DMS53 (cell line): ENCODE measurements at places on chromosomes 6 and 20.
A peak's percentile ranks its signal among the peaks of the same experiment; 100 is the strongest.

DNA sequence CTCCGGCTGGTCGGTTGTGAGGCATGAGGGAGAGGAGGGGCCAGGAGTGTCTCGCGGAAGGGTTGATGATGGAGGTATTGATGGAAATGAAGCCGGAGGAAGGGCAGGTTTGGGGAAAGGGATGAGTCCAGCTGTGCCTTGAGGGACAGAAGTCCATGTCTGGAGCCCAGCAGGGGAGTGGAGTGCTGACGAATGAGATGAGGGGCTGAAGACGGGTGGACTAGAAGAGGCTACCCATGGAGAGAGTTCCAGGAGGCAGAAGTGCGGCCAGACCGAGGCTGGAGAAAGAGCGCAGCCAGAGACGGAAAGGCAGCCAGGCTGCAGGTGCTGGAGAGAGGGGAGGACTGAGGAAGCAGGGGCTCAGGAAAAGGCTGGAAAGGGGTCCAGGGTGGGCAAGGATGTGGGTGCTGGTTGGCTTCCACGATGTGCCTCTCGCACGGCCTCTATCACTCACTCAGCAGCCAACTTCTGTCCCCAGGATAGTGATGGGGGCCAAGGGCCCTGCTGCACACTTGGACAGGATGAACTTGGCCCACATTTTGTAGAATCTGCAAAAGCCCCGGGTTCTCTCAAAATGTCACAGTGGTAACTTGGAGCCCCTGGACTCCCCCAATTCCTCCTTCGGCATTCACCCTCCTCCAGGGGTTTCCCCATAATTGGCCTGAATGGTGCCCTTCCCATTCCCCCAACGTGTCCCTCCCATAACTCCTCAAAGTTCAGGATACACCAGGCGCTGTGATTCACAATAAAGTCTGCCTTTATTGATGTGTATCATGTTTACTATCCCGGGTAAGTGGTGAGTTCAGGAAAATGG, 627 bp upstream of the EIF6 start:
- peak; percentile 69 for DNase-seq

DNA sequence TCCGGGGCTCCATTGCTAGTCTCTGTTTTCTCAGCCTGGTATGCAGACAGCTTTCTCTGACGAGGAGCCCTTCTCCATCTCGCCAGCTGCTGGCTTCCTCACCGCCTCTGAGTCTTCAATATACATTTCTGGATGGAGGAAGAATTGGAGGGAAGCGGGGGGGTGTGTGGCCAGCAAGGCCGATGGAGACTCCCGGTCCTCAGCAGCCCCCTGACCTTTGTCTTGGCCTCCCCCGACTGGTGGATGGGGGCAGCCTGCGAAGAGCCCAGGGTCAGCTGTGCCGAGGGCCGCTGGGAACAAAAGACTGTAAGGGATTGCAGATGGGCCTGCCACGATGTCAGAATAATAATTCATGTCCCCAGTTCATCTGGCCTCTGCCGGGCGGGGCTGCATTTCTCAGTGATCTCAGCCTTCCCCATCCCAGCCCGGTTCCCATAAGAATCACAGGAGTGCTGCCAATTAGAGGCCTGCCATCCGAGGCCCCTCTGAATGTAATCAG, 54.3 kb upstream of the STX16 start:
- DNase-seq = no peak

GRCh38 chr6:113562248-113562647, 294.9 kb upstream of the MARCKS start:
- DNase-seq = no peak

- DNase-seq = peak; percentile 99
Measured at GRCh38 chr6:37222125-37222967, 35.2 kb upstream of the TBC1D22B start.

DNA sequence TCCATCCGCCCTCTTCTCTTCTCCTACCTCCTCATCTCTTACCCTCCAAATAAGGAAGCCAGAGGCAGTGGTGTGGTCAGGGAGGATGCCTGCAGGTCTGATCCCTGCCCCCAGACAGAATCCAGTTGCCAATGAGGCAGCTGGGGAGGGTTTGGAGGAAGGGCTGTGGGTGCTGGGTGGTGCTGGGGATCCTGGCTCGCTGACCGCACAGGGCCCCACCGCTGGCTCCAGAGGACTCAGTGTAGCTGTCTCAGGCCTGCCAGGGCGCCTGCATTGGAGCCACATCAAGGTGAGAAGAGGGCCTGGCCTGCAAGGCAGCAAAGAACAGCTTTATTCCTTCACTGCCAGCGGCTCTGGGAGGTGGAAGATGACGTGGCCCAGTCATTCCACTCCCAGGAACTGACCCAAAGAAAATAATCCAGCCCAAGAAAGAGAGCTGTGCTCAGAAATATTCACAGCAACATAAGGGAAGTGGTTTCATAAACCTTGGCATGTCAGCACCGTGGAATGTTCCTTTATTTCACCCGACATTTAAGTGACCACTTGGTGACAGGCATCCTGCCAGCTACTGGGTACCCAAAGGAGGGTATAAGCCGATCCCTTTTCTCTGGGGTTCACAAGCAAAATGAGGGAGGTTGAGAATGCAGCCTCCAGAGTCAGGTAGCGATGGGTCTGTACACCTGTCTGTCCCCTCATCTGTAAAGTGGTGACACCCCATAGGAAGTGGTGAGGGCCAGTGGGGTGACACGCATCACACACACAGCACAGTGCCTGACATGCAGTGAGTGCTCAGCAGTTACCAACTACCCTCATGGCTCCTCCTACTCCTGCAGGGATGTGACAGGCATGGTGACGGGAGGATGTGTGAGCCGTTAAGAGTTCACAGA, 125.1 kb downstream of the SNX5 start:
- no peak for DNase-seq

DNA sequence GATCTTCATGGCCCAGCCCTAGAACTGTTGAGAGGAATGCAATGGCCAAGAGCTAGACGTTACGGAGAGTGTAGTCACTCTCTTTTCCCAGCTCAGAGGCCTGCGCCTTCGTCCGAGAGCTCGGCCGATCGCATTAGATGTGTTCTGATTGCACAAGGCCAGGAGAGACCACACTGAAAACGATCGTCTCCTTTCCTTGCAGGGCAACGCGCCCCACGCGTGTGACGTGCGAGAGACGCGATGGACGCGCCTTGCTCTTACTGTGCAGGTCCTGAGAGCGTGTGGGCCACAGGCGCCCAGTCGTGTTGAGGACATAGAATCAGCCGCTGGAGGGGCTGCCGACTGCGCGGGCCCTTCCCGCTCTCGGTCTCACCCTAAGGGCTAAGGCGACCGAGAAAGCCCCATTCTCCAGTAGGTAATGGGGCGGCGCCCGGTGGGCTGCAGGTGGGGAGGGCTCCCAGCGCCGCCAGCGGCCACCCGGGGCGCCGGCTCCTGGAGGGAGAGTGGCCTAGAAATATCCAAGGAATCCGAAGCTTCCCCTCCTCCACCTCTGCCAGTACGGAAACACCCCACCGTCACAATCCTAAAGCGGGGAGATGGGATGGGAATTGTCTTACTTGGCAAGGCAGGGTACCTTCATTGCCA, 26.9 kb downstream of the TFAP2B start:
- DNase-seq = no peak

GRCh38 chr6:105151644-105152043, 28.2 kb downstream of the POPDC3 start:
- no peak for DNase-seq

GRCh38 chr6:83838727-83839126, 14.4 kb upstream of the RIPPLY2 start:
- DNase-seq = peak; percentile 54

- DNase-seq = peak; percentile 64
Measured at GRCh38 chr6:84728602-84729001, 35.8 kb downstream of the TBX18 start.

DNA sequence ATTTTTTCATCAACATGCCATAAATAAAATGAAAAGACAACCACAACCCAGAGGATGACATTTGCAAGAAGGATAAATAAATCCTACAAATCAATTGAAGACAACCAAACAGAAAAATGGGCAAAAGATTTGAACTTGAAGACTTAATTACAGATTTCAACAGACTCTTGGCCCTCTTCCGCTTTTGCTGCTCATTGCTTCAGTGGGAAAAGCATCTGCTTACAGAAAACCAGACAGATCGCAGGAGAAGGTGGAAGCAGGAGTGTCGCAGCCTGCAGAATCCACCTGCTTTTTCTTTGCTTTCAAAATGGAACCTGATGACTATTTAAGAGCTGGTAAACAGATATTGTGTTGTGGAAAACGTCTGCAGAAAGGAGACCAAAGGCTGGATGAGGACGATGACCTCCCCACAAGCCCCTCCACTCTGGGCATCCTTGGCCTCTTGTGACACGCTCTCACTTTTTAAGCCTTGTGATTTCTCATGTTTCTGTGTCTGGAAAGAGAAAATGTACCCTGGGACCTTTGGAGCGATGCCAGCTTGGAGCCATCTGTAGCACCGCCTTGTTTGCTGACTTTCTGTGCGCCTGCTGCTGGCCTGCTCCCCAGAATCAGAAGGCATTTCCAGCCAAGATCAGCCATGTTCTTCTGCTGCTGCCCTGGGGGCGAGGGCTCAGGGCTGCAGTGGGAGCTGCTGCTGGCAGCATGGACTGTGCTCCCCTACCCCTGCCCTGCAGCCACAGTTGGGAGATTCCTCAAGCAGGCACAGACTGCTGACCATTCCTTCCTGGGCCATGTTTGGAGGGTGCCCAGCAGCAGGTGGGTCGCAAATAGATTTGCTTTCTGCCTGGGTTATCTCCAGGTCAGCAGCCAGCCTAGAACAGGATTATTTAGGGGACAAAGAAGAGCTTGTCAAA, 3.6 kb upstream of the CSTL1 start:
- DNase-seq = peak; percentile 36

DNA sequence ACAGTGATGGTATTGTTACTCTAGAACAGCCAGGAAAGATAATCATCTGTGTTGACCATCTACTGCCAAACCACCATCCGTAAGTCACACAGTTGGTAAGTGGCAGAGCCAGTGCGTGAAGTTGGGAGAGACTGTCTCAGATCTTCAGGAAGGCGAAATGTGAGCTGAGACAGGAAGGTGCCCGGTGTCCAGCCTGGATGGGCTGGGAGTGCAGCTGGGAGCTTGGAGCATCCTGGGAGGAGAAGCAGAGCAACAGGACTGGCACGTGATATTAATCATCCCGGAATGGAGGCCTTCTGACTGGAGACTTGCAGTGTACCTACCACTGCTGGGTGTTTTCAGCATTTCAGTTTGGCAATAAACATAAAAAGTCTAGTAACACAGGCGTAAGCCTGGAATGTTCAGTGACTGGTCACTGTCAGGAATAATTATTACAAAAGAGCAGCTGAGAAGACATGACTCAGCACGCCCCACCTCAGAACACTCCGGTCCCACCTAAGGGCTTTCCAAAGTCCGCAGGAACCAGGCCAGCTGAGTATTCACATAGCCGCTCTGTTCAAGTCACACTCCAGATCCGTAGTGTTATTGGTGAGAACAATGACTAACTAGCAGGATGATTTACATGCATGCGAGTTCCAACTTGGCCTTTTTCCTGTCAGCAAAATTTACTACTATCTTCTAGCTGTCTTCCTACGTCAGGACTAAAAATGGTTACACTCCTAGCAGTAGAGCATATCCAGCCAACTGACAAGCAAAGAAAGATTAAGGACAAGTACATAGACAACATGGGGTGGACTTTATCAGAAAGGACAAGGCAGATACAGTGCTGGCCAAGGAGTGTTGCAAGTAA, 45.1 kb upstream of the PNRC1 start:
- DNase-seq = peak; percentile 13

DNA sequence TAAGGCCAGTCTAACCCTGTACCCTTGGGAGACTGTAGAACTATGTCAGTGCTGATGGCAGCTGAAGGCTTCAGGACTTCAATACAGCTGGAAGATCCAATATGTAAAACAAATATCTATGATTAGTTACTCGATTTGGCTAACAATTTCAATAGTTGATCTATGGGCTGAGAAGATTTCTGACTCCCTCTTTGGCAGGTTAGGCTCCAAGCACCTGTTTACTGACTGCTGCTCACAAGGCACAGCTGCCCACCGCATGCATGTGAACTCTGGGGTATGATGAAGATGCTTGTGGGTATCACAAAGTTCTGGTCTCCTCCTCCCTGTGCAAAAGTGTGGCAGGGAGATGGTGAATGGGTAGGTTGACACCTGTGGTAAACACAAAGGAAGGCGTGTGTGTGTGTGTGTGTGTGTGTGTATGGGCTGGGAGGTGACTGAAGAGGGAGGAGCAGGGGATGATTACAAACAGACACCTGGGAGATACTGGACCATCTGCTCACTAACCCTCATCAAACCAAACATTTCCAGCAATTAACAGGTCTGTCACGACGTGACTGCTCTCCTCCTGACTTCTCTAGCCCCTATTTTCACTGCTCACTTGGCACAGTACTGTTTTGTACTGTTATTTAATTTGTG, 18.1 kb downstream of the ELMO2 start:
- DNase-seq = peak; percentile 38

- DNase-seq = peak; percentile 20
Measured at GRCh38 chr6:99790679-99791078, 184.0 kb downstream of the PRDM13 start.

DNA sequence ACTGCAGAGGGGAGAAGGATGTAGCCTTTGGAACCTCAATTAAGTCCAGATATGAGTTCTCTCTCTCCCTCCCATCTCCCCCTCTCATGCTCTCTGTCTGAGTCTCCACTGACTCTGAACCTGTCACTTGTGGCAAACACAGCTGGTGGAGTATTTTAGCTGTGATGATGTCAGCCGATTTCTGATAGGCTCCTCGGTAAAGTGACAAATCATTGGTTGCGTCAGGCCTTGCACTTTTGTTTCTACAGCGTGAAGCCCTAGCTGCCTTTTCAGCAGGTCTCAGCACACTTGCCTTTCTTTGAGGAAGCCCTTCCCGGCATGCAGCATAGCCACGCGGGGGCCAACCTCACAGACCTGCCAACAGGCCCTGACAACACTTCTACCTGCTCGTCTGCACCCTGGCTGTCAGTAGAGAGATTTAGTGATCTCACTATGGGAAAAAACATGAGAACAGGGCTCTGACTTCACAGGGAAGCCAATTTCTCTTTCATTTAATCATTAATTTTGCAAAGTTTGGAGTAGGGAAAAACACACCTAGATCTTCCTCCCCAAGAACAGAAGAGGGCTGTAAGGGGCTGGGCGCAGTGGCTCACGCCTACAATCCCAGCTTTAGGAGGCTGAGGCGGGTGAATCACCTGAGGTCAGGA, 84.4 kb downstream of the GMPR start:
- DNase-seq = peak; percentile 96

DNA sequence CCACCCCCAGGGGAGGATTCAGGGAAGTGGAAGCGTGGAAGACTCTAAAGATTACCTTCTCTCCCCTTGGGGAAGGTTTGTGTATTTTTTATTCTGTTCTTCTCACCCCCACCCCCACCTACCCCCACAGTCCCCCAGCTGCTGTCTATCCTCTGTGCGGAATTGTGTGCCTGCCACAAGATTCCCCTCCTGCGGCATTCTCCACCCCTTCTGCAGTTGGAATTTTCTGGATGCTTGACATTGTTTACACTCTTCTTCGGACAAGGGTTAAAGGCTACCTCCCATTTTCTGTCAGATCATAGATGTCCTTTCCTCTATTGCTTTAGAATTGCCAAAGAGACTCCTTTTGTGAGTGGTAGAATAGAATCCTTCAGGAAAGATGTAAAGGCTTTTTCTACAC, 60.4 kb upstream of the EDN3 start:
- DNase-seq = no peak

- no peak for DNase-seq
Measured at GRCh38 chr20:32474967-32475811, 109.9 kb downstream of the NOL4L start.
